ENCODE measurements at places on chromosomes 16 and 17.

DNA sequence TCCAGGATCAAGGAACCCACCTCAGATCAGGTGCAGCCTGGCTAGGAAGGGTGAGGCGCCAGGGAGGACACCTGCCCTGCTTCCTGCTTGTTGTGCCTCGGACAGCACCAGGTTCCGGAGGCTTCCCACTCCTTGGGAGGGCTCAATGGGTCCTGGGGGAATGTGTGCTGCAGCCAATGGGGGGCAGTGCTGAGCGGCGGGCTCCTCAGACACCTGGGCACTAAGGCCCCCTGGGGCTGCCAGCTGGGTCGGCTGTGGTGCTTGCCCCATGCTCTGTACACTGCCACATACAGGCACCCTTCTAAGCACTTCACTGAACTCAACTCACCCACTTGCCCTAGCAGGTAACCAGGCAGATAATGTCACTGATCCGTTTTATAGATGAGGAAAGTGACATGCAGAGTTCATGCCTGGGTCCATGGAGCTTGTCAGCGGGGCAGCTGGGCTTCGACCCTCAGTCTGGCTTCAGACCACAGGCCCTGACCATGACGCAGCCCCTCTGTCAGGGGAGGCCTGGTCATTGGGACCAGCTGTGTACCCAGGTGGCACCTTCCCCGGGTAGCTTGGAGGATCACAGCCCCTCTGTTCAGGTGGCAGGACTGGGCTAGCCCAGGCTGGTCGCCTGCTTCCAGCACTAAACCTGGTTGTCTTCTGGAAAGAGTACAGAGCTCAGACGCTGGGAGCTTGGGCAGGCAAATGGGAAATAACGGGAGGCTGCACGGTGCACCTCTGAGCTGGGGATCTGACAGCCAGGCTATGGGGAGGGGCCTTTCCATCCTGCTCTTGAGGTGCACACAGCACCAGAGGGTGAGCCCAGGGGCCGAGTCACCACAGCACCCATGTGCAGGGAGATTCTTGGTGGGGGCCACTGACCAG is 8.2 kb downstream of the FN3K start:
- no peak for DNase-seq

DNA sequence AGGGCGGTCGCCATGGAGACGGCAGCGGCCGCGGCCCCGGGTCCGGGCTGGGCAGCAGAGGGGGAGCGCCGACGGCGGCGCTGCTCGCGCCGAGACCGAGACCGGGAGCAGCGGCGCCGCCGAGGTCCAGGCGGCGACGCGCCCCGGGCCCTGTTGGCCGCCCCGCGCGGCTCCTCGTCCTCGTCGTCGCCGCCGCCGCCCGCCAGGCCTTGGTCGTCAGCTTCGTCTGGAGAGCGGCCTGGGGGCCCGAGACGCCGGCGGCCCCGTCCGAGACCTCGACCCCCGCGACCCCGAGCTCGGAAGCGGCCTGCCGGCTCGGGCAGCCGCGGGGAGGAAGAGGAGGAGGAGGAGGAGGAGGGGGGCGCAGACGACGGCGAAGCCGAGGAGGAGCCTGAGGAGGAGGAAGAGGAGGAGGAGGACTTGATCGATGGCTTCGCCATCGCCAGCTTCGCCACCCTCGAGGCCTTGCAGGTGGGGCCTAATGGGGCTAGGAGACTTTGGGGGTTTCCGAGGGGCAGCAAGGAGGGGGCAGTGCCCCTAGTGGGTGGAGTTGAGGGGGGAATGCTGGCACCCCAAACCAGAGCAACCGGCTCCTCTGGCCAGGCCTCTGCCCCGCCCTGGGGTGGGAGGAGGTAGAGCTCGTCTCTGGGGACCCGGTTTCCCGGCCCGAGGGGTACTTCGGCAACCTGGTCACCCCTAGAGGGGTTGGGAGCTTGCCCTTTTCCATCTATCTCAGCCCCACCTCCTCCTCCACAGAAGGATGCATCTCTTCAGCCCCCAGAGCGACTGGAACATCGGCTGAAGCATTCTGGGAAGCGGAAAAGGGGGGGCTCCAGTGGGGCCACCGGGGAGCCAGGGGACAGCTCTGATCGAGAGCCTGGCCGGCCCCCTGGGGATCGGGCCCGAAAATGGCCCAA is 1.5 kb downstream of the FBRS start:
- peak; percentile 25 for DNase-seq

DNA sequence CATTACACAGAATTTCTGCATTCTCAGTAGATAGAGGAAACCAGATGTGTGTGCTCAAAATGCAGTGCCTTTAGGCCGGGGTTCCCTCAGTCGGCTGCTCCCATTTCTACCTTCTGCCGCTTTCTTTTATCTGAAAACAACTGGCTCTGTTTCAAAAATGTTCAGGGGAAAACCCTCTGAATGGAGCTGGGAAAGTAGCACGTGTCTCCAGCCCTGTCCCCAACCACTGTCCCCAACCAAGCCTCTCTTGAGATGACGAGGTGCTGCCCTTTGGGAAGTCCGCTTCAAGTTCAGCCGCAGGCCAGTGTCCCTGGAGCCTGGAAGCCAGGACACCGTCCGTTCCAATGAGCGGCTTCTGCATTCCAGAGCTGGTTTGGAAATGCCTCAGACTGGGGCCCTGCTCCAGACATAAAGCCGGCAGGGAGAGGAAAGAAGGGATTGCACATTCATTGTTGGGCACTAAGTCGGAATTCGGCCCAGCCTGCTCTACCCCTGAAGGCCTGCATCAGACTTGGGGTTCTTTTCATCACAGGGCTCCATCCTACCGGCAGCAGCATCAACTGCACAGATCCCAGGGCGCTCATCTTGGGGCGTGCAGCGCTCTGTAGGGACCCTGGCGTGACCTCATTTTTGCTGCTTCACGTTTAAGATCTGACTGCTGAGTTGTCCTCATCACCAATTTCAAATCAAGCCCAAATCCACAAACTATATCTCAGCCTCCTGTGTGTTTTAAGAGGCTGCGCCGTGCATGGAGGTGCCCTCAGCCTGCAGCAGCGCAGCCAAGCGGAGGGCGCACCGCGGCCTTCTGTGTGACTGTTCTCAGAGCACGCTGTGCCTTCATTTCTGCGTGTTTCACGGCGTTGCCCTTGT is 111.3 kb downstream of the BANP start:
- no peak for DNase-seq

DNA sequence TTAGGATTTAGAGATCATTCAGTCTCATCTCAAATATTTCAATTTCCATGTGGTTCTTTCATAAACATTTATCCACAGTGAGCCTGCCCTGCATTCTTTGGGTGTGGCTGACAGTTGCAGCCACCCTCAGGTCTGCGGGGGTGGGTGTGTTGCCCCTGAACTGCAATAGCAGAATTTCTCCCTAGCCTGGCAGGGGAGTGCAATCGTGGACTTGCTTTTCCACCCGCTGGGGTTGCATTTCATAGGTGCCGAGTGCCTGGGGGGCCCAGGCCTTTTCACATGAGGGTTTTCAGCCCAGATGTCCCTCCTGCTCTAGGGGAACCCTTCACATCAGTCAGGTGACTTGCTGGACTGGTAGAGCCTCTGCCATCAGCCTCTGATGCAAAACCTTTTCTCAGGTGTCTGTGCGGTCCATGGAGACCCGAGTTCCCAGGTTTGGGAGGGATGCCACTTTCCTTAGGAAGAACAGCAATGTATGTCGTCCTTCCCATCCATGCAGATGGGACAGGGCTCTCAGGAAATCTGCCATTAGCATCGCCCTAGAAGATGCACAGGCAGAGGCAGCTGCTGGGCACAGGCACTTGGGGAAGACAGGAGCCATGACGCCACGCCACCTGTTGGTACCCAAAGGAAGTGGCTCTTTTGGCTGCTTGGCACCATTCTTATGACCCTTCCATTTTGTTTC is 2.4 kb upstream of the USP36 start:
- peak; percentile 29 for DNase-seq

DNA sequence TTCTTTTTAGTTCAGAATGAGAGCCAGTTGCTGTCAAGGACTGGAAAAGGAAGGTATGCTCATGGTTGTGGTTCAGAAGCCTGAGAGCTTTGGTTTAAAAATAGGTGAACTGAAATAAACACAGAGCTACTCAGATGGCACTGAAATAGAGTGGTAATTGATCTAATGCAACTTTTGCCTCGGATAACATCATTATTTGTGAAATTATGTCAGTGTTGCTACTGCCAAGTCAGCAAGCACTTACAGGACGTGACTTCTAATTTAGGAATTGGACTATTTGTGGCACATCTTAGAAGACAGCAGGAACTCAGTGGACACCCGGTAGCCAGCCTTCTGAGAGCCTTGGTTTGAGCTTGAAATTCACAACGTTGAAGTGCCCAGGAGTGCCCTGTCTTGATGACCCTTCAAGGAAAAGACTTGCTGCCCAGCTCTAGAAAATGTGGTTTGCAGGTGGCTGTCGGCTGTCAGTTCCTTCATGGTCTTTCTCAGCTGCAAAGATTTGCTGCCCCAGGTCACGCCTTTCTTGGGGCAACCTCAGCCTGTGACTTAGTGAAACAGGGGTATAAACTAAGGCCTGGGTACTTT is 42.0 kb upstream of the XYLT1 start:
- no peak for DNase-seq

- no peak for DNase-seq
These were observed 15.6 kb downstream of the MAP2K3 start for GRCh38 chr17:21299981-21300600.

DNA sequence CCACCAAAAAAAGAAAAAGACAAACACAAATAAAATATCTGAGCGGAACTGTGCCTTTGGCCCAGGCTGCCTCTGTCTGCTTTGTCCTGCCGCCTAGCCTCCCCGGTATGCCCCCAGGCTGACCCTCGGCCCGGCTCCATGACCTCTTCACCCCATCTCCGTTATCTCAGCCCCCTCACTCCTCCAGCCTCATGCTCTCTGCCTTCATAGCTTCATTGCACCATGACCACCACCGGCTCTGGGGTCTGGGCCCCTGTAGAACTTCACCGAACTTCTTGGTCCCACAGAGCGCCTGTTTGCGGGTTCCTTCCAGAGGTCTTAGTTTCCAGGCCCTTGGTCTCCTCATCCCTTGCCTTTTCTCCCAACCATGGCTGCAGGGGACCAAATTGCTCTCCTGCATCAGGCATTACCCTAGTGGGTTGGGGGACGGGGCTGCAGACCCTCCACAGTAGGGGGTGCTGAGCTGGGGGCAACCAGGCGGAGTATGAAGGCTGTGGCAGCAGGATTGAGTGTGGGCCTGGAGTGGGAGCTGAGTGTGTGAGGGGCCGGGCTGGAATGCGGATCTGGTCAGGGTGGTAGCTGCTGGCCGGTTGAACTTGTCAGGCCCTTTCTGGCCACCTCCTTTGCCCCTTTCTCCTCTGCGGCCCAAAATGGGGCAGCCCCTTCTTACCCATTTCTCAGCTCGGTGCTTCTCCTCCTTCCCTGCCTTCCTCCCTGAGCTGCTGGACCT is 6.9 kb downstream of the HIRIP3 start:
- no peak for DNase-seq

Data from activated T-cell treated with anti-CD3 and anti-CD28 coated beads for 24 hours (primary cell).